Smooth muscle cell of the brain vasculature (primary cell): ENCODE measurements at places on chromosomes 2 and 18.

- DNase-seq: no peak
These were observed 180.6 kb downstream of the MTX2 start for GRCh38 chr2:176449852-176450251.

GRCh38 chr18:51726614-51727013, 529.1 kb upstream of the MEX3C start:
- no peak for DNase-seq

DNA sequence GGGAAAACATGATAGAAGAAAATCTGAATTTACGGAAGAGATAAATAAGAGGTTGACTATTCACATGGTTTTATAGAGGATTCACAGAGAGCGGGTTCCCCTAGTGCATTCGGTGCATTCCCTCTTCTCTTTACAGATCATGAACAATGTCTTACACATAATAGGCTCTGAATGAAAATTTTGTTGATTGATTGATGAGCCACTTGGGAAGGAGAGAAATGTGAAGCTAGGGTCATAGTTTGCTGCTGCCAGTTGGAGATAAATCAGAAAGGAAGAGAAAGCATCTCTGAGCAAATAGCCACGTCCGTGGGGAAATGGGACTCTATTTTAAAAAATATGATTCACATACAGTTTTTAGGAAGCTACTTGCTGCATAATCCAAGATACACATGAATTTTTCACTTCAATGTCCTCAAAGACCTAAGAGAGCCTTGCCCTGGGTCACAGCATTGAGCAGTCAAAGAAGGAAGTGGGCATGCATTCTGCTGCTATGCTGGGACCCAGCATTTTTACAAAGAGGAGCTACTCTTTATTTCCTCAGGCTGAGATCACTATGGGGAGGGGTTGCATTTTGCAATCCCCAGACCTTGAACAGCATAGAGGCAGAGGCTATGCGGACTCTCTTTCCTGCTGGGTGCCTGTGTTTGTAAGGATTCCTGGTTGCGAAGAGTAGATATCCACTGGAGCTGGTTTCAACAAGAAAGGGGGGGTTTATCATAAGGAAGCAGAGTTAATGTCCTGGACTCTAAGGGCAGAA, 395.3 kb downstream of the TSN start:
- DNase-seq: no peak

DNA sequence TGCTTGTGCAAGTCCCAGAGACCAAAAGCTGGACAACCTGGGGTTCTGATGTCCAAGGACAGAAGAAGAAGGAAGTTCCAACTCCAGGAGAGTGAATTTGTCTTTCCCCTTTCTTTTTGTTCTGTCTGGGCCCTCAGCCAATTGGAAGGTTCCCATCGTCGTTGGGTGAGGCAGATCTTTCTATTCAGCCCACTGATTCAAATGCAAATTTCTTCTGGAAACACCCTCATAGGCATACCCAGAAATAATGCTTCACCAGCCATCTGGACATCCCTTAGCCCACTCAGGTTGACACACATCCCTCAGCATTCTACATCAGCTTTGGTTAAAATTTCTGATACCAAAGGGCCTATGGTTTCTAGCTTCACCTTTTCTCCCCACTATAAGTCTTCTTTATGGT, 156.5 kb downstream of the SP3 start:
- DNase-seq: no peak

- no peak for DNase-seq
These were observed 423.3 kb downstream of the SETBP1 start for GRCh38 chr18:45104049-45104395.

GRCh38 chr2:220277445-220277975, 650.1 kb downstream of the SLC4A3 start:
- DNase-seq: no peak

GRCh38 chr2:176599796-176600485, 330.7 kb downstream of the MTX2 start:
- no peak for DNase-seq

DNA sequence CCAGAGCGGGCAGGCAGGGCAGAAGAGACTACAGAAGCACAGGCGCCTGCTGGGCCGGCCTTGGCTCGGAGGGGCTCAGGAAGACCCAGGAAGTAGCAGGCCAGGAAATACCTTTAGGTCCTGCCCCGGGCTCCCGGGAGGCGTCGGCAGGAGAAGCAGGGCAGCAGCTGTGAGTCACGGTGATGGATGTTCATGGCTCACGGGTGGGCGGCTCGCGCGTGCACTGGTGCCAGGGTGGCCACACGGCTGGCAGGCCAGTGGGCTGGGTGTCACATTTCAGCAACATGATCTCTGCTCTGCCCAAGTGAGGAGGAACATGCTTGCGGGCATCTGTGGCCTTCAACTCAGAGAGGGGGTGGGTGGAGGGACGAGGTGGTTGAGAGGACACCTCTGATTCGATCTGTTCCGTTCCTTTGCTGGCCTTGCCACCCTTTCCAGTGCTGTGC, 139.3 kb downstream of the KLHL29 start:
- no peak for DNase-seq

DNA sequence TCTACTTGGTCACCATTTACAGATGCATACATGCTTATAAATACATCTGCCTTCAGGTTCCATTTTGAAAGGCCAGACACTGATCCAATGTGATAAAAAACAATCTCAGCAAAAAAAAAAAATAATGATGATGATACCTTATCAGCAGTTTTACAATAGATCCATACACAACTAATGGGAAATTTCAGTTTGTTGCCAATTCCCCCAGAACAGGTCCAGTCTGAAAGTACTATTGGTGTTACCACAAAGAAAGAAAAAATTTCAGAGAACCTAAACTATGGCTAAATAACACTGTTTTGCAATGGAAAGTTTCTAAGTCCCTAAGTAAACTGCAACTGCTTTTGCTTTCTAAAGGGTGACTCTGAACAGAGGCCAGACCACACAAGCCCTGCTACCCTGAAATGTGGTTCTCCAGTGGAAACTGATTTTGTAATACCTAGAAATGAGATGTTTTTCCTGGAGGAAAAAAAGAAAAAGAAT, 54.1 kb downstream of the LPIN2 start:
- DNase-seq: no peak

- no peak for DNase-seq
These were observed 40.6 kb downstream of the CPO start for GRCh38 chr2:206979922-206980321.

- DNase-seq: no peak
These were observed 70.1 kb downstream of the SLC39A10 start for GRCh38 chr2:195727106-195727505.

- peak; percentile 57 for DNase-seq
These were observed 78.8 kb downstream of the TGOLN2 start for GRCh38 chr2:85248773-85249509.

- no peak for DNase-seq
These were observed 55.5 kb upstream of the SLC8A1 start for GRCh38 chr2:40507432-40507831.

DNA sequence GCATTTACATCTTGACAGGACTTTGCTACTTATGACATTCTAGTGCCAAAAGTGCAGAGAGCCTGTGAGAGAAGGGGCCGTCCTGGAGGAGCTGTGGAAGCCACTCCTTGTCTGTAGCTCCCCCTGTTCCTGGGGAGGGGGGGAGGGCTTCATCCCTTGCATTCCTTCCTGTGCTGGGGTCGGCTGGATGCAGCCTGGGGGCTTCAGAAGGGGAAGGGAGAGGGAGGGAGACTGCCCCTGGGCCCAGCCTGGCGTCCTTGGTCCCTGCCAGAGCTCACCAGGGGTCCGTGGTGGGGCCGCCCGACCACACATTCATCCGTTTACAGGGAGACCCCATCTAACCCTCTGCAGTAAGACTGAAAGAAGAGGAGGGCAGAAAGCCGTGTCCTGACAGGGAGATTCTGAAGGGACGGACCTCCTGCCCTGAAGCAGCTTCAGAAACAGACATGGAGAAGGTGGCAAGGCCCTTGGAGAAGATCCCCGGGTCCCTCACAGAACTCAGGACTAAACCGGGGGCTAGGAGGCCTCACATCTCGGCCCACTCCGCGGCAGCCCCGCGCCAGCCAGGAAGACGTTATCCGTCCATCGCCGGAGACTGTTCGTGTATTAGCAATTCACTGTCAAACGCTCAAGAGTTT, 258.3 kb upstream of the SALL3 start:
- no peak for DNase-seq

- no peak for DNase-seq
These were observed 13.7 kb downstream of the WDR43 start for GRCh38 chr2:28908172-28908571.

DNA sequence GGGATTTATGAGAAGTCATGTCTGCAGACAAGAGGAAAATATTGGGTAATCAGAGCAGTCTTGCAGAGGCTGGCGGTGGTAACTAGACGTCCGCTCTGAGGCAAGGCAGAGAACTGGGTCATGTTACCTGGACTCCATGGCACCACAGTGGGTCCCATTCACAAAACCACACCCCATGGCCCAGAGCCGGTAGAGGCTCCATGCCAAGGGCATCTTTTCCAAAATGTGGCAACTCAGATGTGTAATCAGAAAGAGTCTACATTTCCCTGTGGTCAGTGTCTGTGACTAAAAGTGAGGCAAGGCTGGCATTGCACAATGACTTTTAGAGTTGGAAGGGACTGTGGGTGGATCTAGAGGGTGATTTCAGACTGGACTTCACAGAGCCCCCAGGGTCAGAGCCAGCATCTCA, 113.1 kb downstream of the MREG start:
- no peak for DNase-seq

DNA sequence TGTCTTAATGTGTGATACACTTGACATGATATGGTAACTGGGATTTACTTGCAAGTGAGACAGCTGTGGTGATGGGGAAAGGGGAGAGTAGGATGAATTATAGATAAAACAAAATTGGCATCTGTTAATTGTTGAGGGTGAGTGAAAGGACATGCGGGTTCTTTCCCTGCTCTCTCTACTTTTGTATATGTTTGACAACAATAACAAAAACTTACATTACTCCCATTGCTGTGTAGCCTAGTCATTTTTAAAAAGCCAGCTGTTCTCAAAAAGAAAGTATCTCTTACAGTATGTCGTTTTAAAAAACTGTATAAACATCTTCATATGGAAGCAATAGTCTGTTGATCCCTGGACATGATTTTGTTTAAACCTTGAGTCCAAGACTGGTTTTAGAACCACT, 117.6 kb downstream of the MYO1B start:
- DNase-seq: no peak

DNA sequence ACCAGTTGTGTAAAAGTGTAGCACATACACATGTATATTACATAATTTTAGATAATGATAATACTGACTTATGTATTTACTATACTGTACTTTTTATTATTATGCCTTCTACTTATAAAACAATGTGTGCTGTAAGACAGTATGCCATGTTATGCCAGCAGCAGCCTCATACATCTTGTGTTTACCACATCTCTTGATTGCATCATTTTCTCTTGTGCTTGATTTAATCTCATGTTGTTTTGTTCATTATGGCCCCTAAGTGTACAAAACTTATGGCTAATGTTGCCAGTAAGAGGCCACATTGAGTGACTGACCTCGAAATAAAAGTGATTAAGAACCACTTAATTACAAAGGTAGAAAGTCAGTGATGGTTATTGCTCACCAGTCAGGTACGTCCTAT, 128.0 kb upstream of the SP5 start:
- DNase-seq: no peak

GRCh38 chr2:133624551-133624950, 56.3 kb upstream of the NCKAP5 start:
- no peak for DNase-seq

DNA sequence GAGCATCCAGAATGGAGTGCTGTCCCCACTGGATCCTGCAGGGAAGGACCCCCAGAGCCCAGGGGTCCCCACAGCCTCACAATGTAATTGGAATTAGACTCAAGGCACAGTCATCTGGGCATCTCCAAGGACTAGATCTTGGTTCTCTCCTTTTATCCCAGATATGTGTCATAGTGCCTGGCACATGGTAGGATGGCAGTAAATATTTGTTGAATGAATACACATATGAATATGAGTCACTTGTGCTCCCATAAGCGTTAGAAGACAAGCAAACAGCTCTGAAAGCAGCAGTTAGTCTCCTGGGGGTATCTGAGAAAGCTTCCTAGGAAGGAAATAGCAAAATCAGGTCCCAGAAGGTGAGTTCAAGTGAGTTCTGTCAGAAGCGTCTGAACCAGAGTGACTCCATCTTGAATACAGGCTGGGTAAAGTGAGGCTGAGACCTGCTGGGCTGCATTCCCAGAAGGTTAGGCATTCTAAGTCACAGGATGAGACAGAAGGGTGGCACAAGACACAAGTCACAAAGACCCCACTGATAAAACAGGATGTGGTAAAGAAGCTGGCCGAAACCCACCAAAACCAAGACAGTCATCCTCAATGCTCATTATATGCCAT, 234.1 kb upstream of the ID2 start:
- no peak for DNase-seq

- DNase-seq: peak; percentile 60
These were observed 149.1 kb downstream of the RHBDD1 start for GRCh38 chr2:226984750-226985582.

GRCh38 chr2:218290316-218291261, 1.7 kb downstream of the TMBIM1 start:
- DNase-seq: no peak

- peak; percentile 79 for DNase-seq
These were observed 20.0 kb upstream of the CAVIN2 start for GRCh38 chr2:191866675-191867506.

GRCh38 chr2:140596447-140596846, 1534.4 kb downstream of the LRP1B start:
- no peak for DNase-seq

DNA sequence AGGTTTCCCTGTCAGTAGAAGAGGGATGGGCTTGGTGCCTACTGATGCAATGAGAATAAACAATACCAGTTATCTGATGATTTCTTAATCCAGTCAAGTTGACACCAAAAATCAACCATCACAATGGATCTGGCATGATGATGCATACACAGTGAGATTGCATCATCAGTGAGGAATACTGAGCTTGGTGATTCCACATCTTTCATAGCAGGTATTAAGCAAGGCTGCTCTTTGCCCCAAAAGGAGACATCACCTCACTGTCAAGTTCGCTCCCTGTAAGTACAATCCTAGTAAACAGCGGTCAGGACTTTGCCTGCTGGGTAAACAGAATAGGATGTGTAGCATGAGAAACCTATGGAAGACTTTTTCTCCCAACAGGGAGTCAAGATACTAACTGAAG, 282.7 kb upstream of the CDH2 start:
- no peak for DNase-seq

DNA sequence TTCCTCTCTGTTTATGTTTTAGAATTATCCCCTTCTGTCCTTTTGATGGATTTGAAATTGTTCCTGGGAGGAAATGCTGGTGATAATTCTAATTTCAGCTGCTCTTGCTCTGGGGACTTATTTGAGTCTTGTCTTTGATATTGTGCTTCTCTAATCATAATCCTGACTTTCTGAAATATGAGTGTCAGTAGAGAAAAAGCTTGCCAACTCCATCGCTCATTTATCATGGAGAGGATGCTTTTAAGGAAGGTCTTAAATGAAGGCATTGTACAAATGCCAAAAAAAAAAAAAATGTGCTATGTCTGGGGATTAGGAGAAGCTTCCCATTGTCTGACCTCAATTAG, 159.5 kb downstream of the NYAP2 start:
- no peak for DNase-seq

DNA sequence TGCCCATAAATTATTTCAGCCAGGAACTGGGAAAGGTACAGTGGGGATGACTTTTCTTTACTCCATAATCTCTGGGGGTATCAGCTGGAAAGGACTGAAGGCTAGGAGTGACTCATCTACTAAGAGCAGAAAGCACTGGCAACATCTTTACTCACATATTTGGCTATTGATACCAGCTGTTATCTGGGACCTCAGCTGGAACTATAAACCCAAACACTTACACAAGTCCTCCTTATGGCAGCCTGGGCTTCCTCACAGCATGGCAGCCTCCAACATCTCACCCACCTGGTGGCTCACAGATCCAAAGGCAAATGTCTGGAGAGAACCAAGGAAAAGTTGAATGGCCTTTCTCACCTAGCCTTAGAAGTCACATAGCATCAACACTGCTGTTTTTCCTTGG, 379.0 kb upstream of the RND3 start:
- no peak for DNase-seq
